Aorta (tissue), 5 donors: ENCODE measurements at places on chromosomes 6 and 20. TPM values are rescaled to one million over a fixed set of nuclear protein-coding genes. Genes with fewer than 3 reads are reported as not detected.

The TUBB2B gene
- 6.3 TPM for total RNA-seq

- no peak for DNase-seq
- no peak overlapping the region for H3K4me3 ChIP-seq
- no peaks in the 10 kb centered on the region for H3K36me3 ChIP-seq
- H3K4me1 ChIP-seq = no peaks in the 10 kb centered on the region
- peak overlapping the region; percentile 48 for H3K27ac ChIP-seq
Measured at GRCh38 chr6:150924808-150925589, 59.5 kb downstream of the MTHFD1L start.

The RNF144B gene
- 35.9 TPM for total RNA-seq

DNA sequence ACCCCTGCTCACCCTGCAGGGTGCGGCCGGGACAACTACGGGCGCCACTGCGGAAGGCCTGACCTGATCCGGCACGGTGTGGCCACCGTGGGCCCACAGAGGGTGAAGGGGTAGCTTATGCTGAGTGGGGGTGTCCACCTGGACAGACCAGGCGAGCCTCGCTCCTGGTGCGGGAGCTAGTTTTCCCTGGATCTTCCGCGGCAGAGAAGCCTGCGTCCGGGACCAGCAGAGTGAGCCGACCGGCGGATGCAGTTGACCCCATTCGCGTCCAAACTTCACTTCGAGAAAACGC, 38.2 kb downstream of the NCR2 start:
- H3K27me3 ChIP-seq = no peaks in the 10 kb centered on the region
- H3K4me3 ChIP-seq = no peak overlapping the region
- no peaks in the 10 kb centered on the region for H3K4me1 ChIP-seq
- no peak overlapping the region for H3K27ac ChIP-seq
- no peak for DNase-seq

DNA sequence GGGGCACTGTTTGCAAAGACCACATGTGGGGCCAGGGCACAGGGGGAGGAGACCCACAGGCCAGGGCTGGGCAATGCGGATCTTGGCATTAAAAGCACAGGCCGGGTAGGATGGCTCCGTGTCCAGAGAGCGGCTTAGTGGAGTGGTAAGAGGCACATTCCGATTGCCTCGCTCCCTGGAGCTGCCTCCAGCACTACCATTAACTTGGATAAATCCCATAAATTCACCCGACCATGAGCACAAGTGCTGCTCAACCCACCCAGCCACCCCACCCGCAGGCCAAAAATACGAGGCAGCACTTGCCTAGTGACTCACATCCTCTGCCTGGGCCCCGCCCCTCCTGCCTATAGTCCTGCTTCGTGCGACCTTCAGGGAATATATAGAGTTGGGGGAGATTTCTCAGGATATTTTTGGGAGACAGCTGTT, 67.5 kb upstream of the QKI start:
- H3K27me3 ChIP-seq = no peaks in the 10 kb centered on the region
- no peaks in the 10 kb centered on the region for H3K4me1 ChIP-seq
- H3K4me3 ChIP-seq = no peak overlapping the region
- DNase-seq = no peak
- no peaks in the 10 kb centered on the region for H3K36me3 ChIP-seq
- no peak overlapping the region for H3K27ac ChIP-seq

DNA sequence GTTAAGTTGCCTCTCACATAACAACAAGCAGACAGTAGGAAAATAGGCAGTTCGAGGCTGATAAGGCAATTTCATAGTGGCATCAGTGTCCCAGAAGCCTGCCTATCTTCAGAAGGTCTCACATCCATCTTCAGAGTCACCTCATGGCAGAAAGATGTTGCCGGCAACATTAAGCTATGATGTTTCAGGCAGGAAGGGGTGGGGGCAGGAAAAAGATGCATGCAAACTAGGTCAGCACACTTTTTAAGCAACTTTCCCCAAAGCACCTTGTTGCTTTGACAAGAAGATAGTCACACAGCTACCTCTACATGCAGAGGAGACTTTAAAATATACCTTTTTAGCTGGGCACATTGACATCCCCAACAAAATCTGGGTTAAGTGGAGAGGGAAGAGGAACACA, 43.2 kb upstream of the SMIM8 start:
- H3K27ac ChIP-seq = no peak overlapping the region
- no peaks in the 10 kb centered on the region for H3K36me3 ChIP-seq
- DNase-seq = no peak
- no peak overlapping the region for H3K4me3 ChIP-seq
- H3K4me1 ChIP-seq = no peaks in the 10 kb centered on the region

The SSTR4 gene
- not detected for total RNA-seq

DNA sequence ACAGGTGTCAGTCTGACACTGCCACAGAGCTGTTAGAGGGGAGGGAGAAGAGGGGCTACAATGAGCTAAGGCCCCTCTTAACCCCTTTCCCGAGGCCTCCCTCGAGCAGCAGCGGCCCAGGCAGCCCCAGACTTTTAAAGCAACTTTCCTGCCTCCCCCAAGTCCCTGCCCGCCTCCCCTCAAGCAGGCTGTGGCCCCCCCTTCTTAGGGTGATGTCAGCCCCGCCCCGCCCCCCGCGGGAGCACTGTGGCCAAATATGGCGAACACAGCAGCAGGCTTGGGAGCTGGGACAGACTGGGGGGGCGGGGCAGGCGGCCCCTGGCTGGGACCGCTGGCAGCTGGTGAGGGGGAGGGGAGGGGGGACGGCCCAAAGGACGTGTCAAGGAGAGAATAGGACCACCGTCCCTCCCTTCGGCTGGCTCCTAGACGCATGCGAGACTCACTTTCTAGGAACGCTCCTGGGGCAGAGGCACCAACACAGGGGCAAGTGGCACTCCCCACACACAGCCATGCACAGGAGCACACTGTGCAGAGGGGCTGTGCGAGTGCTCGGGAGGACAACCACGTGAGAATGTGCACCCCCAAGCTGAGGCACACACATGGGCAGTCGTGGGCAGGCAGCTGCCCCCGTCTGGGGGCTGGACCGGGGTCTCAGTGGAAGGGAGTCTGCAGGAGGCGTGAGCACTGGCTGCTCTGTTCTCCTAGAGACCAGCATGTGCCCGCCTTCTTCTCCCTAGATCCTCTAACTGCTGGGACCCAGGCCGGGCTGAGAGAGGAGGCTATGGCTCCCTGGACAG, 6.7 kb downstream of the TEAD3 start:
- no peaks in the 10 kb centered on the region for H3K27me3 ChIP-seq
- DNase-seq = peak; percentile 97
- no peaks in the 10 kb centered on the region for H3K36me3 ChIP-seq
- H3K4me1 ChIP-seq = peaks cover 3% of the 10 kb centered on the region
- peak overlapping the region; percentile 93 for H3K27ac ChIP-seq

DNA sequence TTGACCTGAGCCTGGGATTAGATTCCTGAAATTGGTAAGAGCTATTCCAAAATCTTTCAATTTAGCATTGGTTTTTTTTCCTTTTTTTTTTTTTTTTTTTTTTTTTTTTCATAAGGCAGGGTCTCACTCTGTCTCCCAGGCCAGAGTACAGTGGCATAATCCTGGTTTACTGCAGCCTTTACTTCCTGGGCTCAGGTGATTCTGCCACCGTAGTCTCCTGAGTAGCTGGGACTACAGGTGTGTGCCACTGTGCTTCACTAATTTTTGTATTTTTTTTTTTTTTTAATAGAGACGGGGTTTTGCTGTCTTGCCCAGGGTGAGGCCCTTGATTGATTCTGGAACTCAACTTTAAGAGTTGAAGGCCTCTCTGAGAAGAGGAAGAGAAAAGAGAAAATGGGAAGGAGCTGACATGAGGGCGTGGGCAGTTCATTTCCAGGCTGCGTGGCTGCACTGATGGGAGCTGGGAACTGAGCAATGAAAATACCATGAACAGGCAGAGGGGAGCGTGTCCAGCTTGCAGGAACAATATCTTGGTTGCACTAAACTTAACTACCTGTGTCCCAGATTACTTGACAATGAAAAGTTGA, 24.6 kb downstream of the KDM1B start:
- H3K4me3 ChIP-seq = no peak overlapping the region
- no peaks in the 10 kb centered on the region for H3K4me1 ChIP-seq
- no peak overlapping the region for H3K27ac ChIP-seq
- H3K36me3 ChIP-seq = no peaks in the 10 kb centered on the region
- H3K27me3 ChIP-seq = no peaks in the 10 kb centered on the region

The MAP3K4 gene
- total RNA-seq = 39.7 TPM

DNA sequence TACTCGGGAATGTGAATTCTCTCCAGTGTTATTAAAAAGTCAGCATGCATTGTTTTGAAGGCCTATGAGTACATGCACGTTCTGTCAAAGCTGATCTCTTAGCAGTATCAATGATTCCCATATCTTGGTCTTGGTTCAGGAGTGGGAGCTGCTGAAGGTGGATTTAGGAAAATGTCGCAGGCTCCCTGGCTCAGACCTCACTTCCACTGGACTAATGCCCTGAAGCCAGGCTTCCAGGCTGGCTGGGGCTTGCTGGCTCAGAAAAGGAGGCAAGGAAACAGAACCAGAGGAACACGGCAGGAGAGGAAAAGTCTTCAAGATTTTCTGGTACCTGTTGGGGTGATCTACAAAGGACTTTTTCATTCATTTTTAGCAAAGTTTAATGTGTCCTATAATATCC, 81.6 kb downstream of the OLIG3 start:
- no peaks in the 10 kb centered on the region for H3K36me3 ChIP-seq
- H3K27ac ChIP-seq = no peak overlapping the region

DNA sequence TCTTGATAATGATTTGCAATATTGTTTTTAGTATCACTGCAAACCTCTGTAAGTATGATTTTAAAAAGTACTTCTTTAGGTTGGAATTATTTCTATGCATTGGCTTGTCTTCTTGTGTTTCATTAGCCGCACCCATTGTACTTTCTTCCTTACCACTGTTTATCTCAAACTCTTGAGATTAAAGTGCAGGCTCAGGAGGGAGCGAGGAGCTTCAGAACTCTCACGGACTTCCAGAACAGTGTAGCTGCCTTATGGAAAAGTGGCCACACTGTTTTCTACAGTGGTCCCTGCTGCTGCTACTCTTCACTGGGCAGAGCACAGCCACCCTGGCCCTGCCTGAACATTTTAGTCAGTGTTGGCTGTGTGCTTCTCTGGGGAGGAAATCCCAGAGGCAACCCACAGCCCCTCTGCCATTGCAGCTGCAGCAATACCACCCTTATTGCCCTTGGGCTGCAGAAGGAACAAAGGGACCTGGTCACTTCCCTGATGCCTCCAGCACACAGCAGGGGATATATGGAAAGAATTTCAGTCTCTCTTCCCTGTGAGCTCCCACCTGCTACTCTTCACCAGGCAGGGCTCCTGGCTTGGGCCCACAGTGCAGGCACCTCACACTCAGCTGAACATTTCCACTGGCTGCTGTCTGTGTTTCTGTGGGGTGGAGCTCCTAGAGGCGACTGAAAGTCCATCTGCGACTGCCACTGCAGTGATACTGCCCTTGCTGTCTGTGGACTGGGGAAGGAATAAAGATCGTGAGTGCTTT, 91.7 kb upstream of the MAP3K4 start:
- no peaks in the 10 kb centered on the region for H3K27me3 ChIP-seq
- H3K4me3 ChIP-seq = no peak overlapping the region
- DNase-seq = no peak
- no peaks in the 10 kb centered on the region for H3K36me3 ChIP-seq

DNA sequence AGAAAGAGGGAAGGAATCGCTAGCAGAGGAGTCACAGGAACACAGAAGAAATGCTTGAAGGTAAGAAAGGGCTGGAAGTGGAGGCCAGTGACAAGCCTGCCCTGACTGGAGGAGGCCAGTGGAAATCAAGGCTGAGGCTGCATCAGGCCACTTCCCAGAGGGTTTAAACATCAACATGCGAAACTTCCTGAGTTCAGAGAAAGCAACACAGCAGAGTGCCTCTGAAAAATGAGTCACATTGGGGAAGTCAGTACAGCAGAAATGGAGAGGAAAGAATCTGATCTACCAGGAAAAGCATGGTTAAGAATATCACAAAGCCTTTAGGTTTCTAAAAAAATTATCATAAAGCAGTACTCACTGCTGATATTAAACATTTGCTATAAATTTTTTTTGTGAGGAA, 23.3 kb downstream of the NAPB start:
- H3K4me3 ChIP-seq = no peak overlapping the region
- H3K27ac ChIP-seq = no peak overlapping the region
- H3K36me3 ChIP-seq = peaks cover 11% of the 10 kb centered on the region
- H3K27me3 ChIP-seq = no peaks in the 10 kb centered on the region
- DNase-seq = no peak

GRCh38 chr6:103675807-103676406, 1183.8 kb downstream of the HACE1 start:
- DNase-seq = no peak
- no peaks in the 10 kb centered on the region for H3K4me1 ChIP-seq
- no peak overlapping the region for H3K4me3 ChIP-seq
- no peak overlapping the region for H3K27ac ChIP-seq
- H3K36me3 ChIP-seq = no peaks in the 10 kb centered on the region
- H3K27me3 ChIP-seq = no peaks in the 10 kb centered on the region

GRCh38 chr6:144555066-144555465, 269.9 kb downstream of the UTRN start:
- no peak overlapping the region for H3K4me3 ChIP-seq
- no peaks in the 10 kb centered on the region for H3K4me1 ChIP-seq
- peaks cover 12% of the 10 kb centered on the region for H3K36me3 ChIP-seq
- DNase-seq = no peak

DNA sequence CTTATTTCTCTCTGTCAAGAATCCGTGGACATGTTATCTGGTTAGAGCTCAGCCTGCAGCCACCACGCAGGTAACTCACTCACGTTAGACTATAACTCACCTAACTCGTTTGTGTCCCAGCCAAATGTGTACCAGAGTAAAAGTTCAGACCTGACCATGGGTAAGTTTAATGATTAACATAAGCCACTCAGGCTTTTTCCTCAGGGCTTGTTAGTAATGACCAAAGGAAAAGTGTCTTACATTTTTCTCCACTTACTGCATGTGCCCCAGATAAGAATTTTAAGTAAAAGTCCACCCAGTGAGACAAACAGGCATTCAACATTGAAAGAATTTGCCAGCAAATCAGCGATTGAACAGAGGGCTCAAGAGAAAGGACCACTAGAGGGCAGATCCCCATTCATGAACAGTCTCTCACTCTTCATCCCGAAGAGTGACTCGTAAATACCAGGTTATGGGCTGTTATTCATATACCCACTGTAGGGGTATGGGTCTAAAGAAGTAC, at the start of gene PKHD1:
Gene PKHD1 (minus strand): TSS at position 116 of the 502 bp plus-strand sequence. CDS start 2,680 bp downstream, outside the sequence.
- no peaks in the 10 kb centered on the region for H3K27me3 ChIP-seq
- no peaks in the 10 kb centered on the region for H3K4me1 ChIP-seq
- no peak for DNase-seq
- H3K27ac ChIP-seq = no peak within 1 kb of the TSS
- H3K36me3 ChIP-seq = no peaks in the 10 kb centered on the region

- no peak overlapping the region for H3K27ac ChIP-seq
- no peaks in the 10 kb centered on the region for H3K36me3 ChIP-seq
- DNase-seq = no peak
- H3K27me3 ChIP-seq = no peaks in the 10 kb centered on the region
- H3K4me3 ChIP-seq = no peak overlapping the region
Measured at GRCh38 chr6:87766211-87766610, 64.2 kb upstream of the AKIRIN2 start.
